ENCODE measurements at places on chromosomes 7 and 10.

GRCh38 chr7:78151229-78151628 lies 352.7 kb downstream of the PHTF2 start:
- no peak for DNase-seq

GRCh38 chr7:94056796-94057207 lies 52.6 kb upstream of the BET1 start:
- DNase-seq = peak; percentile 100

DNA sequence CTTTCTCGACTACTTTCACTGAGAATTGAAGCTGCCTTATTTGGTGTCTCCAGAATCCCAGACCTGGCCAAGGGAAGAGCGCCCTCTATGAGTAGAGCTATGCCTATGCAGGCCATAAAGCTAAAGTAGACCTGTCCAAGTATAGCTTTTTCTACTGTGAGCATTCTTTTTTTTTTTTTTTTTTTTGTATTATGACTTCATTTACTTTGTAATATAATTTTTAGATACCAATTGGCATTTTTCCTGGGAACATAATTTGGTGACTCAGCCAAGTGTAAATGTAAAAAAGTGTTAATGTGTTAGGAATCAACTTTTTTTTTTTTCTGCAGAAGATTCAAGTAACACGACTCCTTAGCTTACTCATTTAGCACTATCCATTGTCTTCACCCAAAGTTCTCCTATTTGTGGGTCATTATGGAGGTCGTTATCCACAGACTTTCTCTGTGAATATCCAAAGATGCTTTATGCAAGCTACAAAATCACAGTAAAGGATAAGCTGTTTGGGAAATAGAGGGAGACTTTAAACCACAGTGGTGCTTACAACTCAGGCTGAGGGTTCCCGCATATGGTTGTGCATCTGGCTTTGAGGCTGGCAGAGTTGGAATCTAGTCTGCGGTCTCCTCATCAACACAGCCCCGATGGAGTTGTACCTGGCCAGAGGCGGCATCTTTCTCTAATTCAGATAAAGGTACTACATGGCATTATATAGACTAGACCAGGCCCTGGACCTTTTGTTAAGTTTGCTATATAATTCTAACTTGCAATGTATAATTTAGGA lies 1040.2 kb upstream of the SORCS1 start:
- peak; percentile 57 for DNase-seq

GRCh38 chr7:29090151-29090805 lies 56.1 kb downstream of the CPVL start:
- DNase-seq = no peak

DNA sequence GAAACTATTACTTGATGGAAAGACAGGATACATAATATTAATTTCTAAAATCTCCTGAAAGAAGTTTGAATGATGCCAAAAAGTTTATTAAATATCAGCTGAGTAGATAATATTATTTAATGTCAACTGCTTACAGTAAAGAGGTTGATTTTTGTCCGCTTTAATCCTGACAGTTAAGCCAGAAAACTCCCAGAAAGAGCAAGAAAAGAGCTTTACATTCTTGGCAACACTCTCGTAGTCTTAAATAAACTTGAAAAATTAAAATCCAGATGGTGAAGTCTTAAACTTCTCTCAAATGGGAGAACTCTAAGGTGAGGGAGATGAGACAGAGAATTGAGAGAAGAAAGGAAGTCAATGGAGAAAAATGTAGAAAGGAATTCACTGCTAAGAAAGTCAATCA lies 199.3 kb upstream of the PLXDC2 start:
- DNase-seq = no peak

GRCh38 chr10:72445851-72446250 lies 91.1 kb upstream of the DNAJB12 start:
- no peak for DNase-seq

DNA sequence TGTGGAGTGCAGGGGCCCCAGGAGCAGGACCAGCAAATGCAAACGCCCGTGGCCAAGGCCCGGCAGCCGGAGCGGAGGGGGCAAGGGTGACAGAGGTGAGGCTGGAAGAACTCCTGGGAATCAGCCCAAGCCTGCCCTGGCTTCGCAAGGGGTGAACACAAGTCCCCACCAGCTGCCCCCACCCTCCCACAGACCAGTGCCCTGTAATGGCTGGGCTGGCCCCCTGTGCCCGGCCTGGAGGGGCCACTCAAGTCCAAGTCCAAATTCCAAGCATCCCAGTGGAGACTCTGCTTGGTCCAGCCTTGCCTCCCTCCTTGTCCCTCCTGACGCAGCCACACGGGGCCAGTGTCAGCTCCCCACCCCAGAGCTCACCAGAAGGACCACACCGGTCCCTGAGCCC lies 28.0 kb downstream of the MICALL2 start:
- DNase-seq = no peak

DNA sequence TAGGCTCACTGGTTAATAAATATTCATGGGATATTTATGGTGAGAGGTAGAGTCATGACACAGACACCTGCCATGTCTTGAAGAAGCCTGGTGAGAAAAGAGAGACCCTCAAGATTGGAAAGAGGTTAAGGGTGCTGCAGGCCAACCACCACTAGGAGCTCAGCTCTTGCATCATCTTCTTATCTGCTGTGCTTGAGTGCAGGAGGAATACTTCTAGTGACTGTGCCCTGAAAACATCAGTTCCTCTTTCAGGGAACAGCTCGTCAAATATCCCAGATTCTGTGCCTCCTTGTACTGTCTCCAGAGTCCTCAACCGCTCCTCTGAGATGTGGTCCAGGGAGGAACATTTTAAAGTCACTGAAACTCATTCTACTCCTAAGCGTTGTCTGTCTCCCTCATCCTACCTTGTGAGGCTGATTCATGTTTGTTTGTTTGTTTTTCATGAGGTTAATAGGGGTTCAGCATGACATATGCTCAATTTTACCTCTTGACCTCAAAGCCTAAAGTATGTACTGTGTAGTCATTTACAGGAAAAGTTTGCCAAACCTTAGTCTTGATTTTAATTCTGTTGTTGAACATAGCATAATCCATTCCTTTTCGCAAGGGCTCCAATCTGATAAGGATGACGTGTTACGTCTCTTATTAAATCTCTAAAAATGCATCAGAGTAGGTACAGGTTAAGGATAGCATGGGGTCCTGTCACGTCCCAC lies 293.1 kb downstream of the C7orf25 start:
- no peak for DNase-seq

DNA sequence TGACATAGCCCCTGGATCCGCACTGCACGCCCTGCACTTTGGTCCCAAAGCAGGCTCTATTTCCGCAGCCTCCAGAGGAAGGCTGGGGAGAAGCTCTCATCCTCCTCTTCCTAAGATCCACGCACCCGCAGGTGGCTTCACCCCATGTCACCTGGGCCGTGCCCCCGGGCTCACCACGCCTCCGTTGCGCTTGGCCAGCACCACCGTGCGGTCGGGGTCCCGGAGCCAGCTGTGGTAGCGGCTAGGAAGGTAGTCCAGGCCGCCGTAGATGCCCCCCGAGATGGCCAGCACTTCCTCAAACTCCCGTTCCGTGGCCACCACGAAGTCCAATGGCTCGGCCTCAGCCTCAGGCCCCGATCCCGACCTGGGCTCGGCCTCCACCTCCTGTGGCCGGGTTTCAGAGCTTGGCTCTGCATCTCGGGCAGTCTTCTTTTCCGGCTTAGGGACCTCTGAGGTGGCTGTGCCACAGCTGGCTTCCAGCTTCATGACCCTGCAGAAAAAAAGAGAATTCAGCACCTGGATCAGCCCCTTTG lies 5.7 kb downstream of the NAT16 start:
- no peak for DNase-seq

DNA sequence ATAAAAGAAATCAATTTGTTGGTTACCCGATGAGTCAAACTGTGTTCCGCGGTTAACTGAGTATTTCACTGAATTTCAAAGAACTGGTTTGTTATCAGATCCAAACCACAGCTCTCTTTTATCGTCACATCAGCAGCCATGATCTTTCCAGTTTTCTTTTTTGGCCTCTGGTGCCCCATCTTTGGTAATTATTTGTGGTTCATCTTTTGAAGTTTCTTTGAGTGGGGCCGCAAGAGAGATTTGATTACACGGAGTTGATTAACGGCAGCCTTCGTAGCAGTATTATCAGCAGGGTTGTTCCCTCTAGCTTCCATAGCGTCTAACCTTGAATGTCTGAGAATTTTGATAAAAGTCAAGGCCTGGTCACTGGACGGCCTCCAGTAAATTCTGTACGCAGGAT lies 154.9 kb upstream of the TNRC18 start:
- no peak for DNase-seq

GRCh38 chr10:78802866-78803265 lies 265.9 kb upstream of the ZMIZ1 start:
- no peak for DNase-seq

DNA sequence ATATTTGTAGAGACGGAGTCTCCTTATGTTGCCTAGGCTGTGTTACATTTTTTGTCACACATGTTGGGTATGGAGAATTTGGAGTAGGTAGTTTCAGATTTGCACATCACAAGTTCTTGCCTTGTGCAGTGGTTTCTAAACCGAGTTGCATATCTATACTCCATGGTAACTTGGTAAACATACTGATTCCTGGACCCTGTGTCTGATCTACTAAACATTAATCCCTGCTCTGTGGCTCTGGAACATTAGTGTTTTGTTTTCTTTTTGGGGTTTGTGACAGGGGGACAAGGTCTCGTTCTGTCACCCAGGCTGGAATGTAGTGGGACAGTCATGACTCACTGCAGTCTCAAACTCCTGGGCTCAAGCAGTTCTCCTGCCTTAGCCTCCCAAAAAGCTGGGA lies 24.7 kb downstream of the AUTS2 start:
- no peak for DNase-seq

DNA sequence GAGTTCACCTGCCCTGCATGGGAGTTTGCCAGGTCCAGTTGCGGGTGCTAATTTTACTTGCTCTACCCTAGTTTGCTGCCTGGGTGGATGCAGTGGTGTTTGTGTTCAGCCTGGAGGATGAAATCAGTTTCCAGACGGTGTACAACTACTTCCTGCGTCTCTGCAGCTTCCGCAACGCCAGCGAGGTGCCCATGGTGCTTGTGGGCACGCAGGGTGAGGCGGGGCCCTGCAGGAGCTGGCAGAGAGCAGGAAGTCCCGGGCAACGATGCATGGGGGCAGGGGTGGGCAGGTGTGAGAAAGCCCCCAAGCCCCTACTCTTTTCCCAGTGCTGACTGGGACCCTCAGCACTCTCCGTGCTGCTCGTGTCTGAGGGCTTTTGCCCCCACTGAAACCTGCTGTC lies 31.3 kb downstream of the AGAP3 start:
- no peak for DNase-seq

DNA sequence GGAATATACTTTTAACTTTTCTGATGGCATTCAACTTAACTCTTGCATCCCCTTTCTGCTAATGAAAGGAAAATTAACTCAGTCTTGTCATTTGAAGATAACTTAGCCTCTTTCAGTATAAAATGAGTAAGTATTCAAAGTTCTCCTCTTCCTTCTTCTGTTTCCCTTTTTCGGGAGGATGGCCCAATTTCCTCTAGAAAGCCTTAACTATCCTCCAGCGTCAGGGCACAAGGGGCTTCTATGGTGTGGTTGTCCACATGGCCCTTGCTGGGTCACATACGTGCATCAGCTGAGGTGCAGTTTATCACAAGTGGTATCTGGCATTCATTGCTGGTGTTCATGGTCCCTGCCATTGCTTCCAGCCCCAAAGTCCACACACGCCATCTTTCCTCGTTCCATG lies 17.8 kb upstream of the GSAP start:
- DNase-seq = no peak

GRCh38 chr10:29959586-29959985 lies 99.8 kb downstream of the JCAD start:
- DNase-seq = no peak

DNA sequence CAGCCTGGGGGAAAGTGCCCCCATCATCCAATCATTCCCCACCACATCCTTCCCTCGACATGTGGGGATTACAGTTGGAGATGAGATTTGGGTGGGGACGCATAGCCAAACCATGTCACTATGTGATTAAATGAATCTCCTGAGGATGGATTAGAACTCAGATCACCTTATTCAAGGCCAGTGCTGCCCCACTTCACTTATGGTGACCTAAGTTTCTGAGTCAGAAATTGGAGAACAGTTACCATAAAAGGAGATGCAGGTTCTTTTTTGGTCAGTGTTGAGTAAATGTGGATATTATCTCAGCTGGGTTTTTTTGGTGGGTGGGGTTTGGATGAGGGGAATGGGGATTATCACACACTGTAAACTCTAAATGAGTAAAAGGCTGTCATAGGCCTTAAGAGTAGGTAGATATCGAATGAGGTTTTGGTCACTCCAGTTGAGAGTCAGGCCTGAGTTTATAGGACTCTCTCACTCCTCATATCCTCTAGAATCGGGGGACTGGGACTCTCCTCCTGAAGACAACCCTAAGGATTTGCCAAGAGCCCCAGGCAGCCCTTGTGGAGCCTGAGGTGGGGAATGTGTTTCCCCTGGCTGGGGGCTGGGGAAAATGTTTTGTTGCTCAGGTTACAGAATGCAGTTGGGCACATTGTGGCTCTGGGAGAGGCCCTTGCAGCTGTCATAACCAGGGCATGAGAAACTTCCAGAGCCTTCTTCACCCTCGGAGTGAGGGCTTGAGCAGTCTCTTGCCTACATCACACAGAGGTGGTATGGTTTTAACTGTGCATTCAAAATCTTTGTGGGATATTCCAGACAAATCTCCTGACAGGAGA lies 213.0 kb downstream of the BAMBI start:
- DNase-seq = no peak

DNA sequence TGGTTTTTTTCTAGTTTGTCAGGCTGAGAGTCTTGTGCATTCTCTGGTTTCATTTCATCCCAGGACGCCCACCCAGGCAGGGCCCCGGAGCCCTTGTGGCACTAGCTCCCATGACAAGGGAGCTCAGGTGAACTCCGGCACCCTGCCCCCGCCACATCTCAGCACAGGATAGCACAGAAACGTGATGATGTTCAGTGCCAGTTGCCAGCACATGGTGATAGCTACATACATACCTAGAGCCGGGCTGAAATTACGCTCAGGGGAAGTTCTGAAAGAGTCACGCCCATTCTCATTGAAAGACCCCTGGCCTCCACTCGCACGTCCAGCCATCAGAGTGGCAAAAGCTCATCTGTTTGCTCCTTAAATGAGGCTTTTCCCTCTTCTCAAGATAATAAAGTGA lies 273.7 kb downstream of the PTPRN2 start:
- DNase-seq = no peak

DNA sequence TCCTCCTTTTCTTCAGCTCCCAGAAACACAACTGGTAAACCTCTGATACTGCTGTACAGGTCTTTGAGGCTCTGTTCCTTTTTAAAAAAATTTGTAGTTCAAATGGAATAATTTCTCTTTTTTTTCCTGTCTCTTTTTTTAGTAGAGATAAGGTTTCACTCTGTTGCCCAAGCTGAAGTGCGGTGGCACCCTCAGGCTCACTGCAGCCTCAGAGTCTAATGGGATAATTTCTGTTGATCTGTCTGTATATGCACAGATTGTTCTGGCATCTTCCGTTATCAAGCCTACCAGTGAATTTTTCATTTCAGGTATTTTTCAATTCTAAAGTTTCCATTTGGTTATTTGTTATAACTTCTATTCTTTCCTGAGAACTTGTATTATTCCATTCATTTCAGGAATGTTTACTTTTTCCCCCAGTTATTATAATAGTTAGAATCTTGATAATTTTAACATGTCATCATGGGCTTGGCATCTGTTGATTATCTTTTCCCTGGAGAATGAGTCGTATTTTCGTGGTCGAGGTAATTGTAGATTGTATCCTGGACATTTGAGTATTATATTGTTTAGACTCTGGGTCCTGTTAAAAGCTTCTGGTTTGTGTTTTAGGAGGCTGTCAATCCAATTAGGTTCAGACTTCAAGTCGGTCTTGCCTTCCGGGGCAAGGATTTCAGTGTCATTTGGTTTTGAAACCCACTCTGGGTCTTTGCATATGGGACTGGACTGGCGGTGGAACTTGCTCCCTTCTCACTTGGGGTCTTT lies 24.5 kb downstream of the CRCP start:
- DNase-seq = no peak
